ENCODE measurements at places on chromosomes 2 and 18. TPM values are rescaled to one million over a fixed set of nuclear protein-coding genes. Genes with fewer than 3 reads are reported as not detected.

DNA sequence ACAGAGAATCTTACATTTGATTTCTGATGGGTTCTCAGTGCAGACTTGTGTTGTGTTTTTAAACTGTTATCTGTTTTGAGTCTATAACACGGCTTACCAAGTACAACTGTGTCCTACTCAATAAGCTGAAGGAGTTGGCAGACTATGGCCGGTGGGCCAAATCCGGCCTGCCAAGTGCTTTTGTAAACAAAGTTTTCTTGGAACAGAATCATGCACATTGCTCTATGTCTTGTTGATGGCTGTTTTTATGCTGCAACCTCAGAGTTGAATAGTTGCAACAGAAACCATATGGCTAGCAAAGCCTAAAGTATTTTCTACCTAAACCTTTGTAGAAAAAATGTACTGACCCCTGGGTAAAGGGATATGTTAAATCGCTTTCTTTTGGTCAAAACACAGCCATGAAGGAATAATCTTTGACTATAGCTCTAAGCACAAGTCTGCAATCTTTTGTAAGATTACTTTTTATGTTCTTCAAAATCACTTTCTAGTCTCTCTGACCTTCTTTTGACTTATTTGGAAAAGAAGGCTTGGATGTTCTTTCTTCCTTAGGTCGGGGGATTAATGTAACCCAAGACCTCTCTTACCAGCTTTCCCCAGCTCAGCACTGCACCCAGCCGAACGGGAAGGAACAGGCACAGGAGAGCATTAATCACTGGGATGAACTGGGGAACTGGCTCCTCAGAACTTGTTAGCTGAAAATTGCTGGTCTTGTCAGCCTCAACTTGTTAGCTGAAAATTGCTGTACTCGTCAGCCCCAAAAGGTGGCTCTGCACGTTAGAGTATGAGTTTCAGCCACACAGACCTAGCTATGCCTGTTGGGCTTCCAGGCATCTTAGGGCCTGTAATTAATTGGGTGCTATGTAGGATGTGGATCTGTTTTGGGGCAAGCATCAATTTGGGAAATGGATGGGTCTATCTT lies 75.4 kb downstream of the CD8B2 start:
- DNase-seq, result peak; percentile 47

DNA sequence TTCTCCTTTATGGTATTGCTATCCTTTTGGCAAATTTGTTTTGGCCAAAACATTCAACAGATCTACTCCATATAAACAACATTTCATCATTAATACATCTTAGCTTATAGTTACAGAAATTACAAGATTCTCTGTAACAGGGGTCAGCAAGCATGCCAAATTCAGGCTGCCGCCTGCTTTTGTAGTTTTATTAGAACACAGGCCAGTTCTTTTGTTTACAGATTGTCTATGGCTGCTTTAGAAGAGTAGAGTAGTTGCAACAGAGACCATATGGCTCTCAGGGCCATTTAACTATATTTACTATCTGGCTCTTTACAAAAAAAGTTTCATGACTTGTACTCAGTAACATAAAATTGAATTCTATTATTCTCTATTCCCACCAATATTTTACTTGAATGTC lies 53.9 kb downstream of the LNPK start:
- no peak for DNase-seq

- no peak for DNase-seq
Observed at GRCh38 chr2:123500988-123501387, 524.1 kb upstream of the CNTNAP5 start.

GRCh38 chr18:57715671-57716070 lies 87.4 kb downstream of the ATP8B1 start:
- no peak for DNase-seq

POTEJ gene
- total RNA-seq, result not detected

DNA sequence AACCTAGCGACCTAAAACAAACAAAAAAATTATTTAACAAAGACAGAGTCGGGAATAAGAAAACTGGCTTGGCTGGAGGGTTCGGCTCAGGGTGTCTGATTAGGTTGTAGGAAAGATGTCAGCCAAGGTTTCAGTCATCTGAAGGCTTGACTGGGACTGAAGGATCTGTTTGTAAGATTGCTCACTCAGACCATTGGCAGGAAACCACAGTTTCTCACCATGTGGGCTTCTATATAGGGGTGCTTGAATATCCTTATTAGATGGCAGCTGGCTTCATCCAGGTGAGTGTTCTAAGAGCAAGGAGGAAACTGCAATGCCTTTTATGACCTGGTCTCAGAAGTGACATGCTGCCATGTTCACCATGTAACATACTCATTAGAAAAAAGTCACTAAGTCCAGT lies 999 bp upstream of the IL36B start:
- no peak for DNase-seq

DNA sequence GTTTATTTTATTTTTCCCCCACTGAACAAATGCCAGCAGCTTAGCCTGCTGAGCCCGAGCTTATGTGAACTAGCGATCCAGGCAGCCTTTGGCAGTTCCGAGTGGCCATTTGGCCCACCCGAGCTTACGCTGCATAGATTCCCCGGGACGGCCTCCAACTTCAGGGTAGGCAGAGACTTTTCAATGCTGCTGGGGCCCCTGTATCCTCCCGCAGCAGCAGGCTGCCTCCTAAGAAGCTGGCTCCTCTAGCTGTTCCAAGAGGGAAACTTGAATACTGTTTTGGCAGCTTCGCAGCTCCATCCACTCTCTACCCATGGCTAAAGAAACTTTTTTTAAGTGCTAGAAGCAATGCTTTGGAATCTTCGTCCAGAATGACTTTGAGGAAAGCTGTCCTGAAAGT lies 295.2 kb downstream of the SS18 start:
- peak; percentile 13 for DNase-seq

- DNase-seq, result no peak
Observed at GRCh38 chr2:20507166-20507692, 60.4 kb downstream of the RHOB start.

DNA sequence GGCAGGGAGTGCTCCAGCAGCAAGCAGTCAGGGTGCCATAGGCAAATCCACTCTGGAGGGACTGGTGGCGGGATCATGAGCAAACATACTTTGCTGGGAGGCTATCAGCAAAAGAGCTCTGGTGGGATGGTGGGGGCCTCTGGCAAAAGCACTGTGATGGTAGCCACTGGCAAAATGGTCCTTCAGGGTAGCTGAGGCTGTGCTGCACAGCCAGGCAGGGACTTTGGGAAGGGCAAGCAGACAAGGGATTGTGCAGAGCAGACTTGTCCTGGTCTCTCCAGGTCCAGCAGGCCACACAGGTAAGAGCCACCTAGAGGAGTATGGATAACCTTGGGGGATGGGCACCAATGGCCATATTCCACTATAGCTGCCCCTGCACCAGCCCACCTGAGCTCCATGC lies 129.4 kb upstream of the OTOS start:
- DNase-seq, result no peak

- no peak for DNase-seq
Observed at GRCh38 chr18:31576670-31577069, 15.0 kb upstream of the TTR start.

DNA sequence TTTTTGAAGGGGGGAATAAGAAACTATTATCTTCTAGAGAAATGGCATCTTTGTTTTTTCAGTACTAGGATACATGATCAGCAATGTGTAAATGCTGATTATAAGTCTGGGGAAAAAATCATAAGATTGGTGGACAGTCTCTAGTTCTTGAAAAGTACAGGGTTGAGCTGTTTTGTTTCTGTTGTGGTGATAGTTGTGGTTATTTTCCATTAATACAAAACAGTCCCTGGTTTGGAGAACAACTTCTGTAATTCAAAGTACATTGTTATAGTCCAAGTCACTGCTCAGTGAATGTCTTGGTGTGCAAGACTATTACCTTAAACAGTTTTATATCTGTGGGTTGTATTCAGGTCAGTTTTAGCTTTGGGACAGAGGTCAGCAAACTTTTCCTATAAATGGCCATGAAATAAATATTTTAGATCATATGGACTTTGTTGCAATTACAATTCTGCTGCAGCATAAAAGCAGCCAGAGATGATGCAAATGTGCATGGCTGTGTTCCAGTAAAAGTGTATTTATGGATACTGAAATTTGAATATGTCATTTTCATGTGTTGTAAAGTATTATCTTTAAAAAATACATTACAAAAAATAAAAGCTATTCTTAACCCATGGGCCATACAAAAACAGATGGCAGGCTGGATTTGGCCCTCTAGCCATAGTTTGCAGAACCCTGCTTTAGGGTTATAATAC lies 111.0 kb downstream of the CERS6 start:
- peak; percentile 40 for DNase-seq

LYPD6 gene
- not detected for total RNA-seq

- DNase-seq, result no peak
Observed at GRCh38 chr2:3645745-3646389, 12.1 kb upstream of the ALLC start.

DNA sequence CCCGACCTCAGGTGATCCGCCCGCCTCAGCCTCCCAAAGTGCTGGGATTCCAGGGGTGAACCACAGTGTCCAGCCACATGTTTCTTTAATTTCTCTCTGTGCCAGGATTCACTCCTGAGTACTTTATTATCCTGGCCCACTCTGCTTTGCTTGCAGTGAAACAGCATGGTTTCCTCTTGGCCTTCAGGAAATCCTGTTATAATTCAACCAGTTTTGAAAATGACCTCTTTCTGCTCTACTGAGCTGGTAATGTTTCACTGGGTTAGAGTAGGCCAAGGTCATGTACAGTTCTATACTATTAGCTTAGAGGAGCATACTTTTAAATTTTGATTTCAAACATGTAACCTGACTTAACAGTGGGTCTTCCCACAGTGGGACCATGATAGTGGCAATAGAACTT lies 90.6 kb upstream of the PELI1 start:
- no peak for DNase-seq

GRCh38 chr2:64777841-64778240 lies 124.1 kb upstream of the SERTAD2 start:
- DNase-seq, result no peak

DNA sequence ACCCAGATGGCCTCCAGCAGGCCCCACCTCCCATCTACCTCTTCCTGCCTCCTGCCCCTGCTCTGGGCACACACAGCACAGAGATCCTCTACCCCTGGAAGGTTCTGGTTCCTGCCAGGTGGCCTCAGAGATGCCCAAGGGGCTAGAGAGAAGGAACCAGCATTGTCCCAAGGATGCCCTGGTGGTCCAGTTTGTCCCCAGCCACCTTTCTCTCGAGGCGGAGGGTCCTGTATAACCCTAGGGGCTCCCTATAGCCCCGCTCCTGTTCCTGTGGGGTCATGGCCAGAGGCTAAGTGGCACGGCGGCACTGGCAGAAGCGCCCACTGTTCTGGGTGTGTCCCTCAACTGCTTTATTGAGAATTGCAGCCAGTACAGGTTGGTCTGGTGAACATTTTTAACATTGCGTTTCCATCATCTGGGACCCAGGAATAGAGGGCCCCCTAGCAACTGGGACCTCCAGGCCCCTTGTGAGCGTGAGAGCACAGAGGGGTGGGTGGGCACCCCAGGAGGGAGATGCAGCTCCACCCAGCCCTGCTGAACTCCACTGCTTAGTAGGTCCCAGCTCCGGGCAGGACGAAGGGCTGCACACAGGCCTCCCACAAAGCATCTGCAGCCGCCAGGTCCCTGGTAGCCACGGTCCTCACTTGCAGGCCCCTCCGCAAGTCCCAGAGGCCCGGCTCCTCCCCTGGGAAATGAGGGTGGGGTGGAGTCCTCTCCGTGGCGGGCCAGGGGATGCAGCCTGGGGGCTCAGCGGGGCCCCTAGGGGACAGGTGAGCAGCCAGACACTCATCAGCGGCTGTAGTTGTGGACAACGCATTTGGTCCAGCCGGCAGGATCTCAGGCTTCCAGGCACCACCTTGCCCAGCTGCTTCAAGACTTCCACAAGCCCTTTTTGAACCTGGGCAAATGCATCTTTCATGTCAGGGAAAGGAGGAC lies 33.1 kb downstream of the GPC1 start:
- peak; percentile 11 for DNase-seq

UPP2 gene
- total RNA-seq, result not detected

DNA sequence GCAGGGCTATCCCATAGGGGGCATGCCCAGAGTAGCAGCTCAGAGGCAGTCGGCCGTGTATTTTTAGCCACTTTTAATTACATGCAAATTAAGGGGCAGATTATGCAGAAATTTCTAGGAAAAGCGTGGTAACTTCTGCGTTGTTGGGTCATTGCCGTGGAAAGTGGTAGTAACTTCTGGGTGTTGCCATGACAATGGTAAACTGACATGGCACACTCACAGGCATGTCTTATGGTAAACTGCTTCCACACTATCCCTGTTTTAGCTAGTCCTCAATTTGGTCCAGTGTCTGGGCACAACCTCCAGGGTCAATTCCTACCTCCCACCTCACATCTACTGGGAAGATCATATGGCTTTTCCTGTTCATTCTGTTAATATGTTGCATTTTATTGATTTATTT lies 428.9 kb upstream of the FANCL start:
- DNase-seq, result no peak

GRCh38 chr2:180184506-180184905 lies 177.4 kb upstream of the CWC22 start:
- no peak for DNase-seq

MLPH gene
- 436 TPM for total RNA-seq

DNA sequence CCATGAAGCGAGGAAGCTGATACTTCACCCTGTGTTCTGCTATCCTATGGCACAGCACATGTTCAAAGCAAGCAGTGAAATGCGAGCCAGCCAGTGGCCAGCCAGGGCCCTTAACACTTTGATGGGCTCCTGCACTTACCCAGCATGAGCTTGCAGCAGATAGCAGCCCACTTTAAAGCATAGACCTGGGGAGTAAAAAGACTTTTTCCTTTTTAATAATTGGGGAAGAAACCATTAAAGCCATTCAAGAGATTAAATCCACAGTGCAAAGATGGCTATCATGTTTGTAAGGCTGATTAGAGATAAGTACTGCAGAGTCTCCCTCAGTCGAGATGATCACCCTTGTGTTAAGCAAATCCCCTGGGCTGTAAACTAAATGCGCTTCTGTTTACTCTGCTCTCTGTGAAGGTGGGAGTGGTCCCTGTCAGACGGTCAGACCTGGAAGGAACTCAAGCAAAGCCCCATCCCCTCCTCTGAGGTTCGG lies 15.7 kb downstream of the CCBE1 start:
- no peak for DNase-seq

DNA sequence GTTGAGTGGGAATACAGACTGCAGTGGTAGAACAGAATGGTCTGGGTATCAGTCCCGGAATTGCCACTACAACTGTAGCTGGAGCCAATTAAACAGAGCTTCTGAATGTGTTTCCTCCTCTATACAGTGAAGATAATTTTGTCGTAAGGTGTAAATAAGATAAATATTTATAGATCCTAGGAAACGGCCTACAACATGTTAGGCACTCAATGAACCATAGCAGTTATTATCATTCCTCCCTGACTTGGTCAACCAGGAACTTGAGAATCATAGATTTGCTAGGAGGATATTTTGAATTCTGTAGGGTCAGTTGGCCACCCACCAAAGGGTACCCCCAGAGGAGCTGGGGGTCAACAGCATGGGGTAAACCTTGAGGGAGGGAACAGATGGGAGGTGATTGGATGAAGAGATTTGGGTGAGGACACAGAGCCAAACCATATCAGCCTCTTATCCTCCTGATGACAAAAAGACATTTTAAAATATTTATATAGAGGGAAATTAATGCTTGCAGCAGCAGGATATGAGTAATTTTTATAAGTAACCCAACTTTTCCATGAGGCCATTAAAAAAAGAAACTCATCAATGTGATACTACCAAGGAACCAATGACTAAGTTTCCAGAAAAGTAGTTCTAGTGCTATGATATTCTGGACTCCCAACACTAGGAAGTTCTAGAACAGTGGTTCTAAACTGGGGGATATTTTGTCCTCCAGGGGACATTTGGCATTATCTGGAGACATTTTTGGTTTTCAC lies 4.0 kb downstream of the DHRS9 start:
- no peak for DNase-seq
